Stimulated activated CD8-positive, alpha-beta memory T cell treated with anti-CD3 and anti-CD28 coated beads, Interleukin-15, amount 100 ng/mL, for 4 hours (primary cell): ENCODE measurements at places on chromosomes 7 and 10.

GRCh38 chr7:113796557-113796956, 122.3 kb downstream of the PPP1R3A start:
- DNase-seq: no peak

GRCh38 chr10:30190577-30191552, 131.5 kb upstream of the JCAD start:
- no peak for DNase-seq

DNA sequence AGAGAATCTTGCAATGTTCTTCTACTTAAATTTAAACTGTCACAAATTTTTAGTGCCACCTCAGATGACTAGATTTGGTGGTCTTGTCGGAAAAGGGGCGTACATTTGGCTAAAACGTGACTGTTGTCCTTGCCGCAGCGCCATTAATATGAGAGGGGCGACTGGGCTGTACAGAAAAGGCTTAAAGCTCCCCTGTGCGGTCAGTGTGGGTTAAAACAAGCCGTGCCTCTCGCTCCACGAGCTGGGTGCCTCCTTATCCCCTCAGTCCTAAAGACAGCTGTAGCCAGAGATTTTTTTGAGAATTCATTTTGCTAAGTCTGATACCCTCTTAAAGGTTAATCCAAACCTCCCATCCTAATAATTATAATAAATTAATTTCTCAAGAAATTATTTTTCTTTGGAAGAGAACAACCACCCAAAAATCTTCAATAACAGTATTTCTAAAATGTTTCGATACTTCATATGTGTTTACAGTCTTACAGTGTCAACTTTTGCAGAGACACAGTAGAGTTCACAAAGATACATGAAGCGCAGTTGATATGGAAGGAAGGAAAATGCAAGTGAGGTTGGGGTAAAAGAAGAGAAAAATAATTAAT, 68.6 kb downstream of the C7orf25 start:
- no peak for DNase-seq

- DNase-seq: no peak
Measured at GRCh38 chr7:9083837-9084236, 650.4 kb downstream of the NXPH1 start.

DNA sequence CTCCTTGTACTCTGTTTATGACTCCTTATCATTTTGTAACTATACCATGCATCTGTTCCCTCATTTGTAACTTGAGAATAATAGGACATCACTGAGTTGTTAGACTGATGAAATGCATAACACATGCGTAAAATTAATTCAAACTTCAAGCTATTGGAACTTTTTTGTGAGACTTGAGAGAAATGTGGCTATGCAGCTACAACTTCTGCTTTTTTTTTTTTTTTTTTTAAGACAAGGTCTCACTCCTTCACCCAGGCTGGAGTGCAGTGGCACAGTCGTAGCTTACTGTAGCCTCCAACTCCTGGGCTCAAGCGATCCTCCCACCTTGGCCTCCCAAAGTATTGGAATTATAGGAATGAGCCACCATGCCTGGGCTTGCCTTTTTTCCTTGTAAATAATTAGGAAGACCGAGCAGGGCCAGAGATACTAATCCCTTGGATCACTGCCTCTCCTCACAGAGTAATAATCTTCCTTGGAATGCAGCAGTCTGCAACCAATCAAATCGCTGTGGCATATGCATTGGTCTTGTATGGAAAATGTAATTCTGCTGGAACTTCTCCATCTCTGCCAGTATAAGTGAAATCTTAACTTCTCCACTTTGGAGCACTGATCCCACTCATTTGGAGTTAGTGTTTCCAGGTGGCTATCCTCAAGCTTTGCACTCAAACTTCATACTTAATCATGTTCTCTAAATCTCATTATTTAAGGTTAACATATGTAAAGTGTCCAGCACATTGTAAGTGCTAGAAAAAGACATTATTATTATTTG, 2.0 kb upstream of the PANK1 start:
- no peak for DNase-seq

DNA sequence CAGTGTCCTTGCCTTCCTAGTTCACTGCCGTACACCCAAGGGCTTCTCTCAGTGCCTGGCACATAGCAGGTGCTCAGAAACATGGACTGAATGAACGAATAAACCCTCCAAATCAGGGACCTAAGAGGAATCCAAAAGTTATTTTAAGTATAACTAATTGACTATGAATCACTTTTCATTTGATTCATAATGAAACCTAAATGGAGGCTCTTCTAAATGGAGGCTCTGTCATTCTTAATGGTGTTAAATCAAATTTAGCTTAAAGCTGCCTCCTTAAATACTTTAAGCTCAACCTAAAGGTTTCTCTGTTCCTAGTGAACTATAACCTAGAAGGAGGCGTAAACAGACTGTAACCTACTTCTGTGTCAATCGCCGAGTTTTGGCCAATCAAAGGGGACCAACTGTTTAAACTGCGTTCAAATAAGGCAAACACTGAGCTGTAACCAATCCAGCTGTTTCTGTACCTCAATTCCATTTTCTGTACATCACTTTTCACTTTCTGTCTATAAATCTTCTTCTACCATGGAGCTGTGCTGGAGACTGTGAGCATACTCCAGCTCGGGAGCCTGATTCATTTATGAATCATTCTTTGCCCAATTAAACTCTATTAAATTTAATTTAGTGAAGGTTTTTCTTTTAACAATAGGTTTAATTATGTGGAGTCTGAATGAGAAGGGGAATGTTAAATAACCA, 11.0 kb downstream of the PYROXD2 start:
- no peak for DNase-seq

GRCh38 chr7:74002474-74003017, 25.4 kb upstream of the ELN start:
- DNase-seq: no peak

GRCh38 chr7:157502701-157503111, 165.9 kb downstream of the DNAJB6 start:
- DNase-seq: peak; percentile 4

DNA sequence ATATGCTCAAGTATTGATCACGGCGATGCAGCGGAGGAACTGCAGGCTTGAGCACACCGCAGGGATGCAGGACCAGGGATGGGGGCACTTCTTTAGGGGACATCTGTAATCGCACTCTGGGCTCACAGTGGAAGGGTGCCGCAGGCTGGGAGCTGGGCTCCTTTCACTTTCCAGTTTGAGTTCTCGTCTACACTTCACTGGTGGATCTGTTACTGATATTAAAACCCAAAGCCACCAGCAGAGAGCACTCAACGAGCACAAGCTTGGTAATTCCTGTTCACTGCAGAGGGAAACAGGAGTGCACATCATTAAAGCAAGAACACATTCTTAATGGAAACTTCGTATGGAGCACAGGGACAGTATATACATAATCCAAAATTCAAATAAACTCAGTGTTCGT, 91.3 kb downstream of the PARD3 start:
- no peak for DNase-seq

GRCh38 chr7:111018960-111019736, 71.8 kb upstream of the LRRN3 start:
- no peak for DNase-seq
